ENCODE measurements at places on chromosomes 1 and 21.
A peak's percentile ranks its signal among the peaks of the same experiment; 100 is the strongest.

- no peak for DNase-seq
Observed at GRCh38 chr21:37593015-37593414, 226.4 kb downstream of the DYRK1A start.

- no peak for DNase-seq
Observed at GRCh38 chr1:214014730-214015129, 27.0 kb downstream of the PROX1 start.

DNA sequence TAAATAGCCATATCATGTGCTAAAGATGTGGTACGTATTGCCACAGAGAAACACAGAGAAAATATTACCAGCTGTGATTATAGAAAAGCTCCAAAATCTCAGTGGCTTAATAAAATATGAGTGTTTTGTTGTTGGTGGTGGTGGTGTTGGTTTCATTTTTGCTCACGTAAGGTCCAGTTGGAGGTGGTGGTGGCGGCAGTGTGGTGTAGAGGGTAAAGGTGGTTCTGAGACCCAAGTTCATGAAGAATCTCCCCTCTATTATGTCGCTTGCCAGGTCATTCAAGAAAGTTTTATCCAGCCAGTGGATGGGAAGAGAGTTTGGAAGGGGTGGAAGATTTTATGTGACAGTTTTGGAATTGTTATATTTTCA lies 217.6 kb upstream of the SAMSN1 start:
- no peak for DNase-seq

DNA sequence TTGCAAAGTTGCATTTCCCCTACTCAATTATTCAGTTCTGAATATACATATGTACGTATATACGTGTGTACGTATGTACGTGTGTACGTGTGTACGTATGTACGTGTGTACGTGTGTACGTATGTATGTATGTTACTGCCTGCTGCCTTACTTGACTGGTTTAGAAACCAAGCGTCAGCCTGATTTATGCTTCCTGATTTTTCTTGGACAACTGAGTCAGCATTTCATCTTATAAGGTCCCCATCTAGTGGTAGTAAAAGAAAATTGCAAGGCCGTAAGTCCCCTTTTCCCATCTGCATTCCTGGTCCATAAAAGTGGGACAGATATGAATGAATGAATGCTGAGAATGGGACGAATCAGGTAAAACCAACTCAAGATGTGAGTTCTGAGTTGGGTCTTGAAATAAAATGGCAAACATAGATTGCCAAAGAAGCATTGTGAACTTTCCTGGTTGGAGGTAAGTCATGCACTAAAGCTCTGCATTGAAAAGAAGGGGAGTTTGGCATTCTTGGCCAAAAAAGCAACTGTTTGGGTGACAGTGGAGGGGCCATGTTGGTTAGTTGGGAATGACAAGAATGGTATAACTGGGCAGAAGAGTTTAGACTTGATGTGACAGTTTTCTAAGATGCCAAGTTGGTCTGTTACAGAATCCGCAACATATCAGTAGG lies 76.4 kb upstream of the DNAH14 start:
- DNase-seq = peak; percentile 34

- DNase-seq = no peak
Observed at GRCh38 chr1:22107126-22107525, 35.8 kb downstream of the WNT4 start.

GRCh38 chr1:210764536-210764935 lies 369.4 kb downstream of the KCNH1 start:
- no peak for DNase-seq

DNA sequence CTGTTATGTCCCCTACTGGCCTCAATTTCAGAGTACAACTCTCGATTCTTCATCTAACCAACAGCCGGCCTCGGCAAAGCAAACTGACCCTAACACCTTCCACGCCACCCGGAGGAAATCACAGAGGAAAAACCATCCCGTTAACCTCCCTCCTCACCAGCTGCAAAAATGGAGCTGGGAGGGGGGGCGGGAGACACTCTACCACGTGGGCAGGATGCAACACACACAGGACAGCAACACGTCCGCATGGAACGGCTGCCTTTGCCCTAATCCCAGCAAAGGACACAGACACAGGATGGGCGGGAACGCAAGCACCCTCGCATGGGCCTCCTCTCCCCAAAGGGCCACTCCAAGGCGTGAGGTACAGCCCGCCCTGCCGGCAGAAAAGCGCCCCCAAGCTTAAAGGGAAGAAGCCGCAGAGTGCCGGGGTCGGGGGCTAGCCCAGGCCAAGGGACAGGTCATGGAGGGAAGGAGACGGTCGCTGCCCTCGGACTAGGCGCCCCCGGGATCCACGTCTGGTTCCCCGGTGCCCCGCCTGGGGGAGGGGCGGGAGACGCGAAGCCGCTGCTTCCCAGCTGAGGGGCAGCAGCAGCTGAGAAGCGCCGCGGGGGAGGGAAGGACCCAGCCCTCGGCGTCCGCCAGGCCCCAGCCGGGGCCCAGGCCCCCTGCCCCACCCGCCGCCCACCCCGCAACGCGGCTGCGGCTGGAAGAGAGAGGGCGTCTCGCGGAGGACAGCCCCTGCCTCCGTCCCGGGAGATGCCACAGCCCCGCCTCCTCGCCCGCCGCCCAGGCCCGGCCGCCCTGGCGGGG lies 590 bp downstream of the FOXJ3 start:
- DNase-seq = peak; percentile 67

GRCh38 chr1:183490932-183491331 lies 18.6 kb downstream of the SMG7 start:
- no peak for DNase-seq

- no peak for DNase-seq
Observed at GRCh38 chr1:41647221-41648135, 163.0 kb upstream of the EDN2 start.

DNA sequence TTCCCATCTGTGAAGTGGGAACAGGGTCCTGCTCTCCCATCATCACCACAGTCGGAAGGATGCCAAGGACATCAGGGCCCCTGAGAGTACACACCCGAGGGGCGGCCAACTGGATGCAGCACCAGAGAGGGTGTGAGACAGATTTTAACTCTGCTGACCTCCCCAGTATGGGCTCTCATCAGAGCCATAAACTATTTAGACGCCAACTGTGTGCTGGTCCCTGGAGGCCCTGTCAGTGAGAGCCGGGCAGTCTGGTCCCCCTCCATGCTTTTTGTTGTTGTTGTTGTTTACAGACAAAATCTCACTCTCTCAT lies 1.7 kb downstream of the FGR start:
- no peak for DNase-seq

DNA sequence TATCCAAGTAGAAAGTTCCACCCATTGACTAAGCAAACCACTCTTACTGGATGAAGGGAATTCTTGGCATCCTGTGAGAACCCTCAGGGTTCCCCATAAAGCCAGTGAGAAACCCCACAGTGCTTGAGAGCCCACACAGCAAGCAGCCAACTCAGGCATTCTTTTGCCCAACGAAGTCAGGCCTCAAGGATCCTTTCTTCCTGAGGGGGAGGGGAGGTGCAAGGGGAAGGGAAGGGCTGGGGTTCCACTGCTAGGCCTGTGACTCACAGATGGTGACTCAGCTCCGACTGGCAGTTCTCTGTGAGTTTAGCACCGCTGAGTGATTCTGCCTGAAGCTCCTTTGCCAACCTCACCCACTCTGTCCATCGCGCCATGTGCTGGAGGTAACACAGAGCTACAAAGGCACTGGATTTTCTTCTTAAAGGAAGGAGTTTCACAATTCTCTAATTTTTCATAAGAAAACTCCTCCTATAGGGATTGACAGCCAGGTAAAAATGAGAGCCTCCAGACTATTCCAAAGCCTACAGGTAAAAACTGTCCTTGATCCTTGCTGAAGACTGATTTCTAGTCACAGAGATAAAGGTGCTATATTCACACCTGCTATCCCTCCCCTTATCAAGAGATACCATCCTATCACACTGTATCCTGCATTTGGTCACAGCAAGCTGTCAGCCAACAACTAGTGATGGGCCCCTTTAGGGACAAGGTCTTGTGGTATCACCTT lies 4.8 kb downstream of the ENO1 start:
- no peak for DNase-seq

- peak; percentile 4 for DNase-seq
Observed at GRCh38 chr1:77543822-77544448, 138.5 kb downstream of the ZZZ3 start.

DNA sequence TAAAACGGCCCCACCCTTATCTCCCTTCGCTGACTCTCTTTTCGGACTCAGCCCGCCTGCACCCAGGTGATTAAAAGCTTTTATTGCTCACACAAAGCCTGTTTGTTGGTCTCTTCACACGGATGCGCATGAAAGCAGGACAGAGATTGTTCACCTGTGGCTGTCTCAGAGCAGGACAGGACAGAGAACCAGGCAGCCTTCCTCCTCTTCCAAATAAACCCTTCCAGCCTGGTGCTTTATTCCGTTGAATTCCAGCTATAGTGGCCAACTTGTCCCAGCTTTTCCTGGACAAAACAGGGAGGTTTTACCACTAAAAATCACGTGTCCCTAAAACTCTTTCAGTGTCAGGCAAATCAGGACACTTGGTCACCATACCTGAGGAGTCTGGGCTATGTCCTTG lies 9.5 kb upstream of the DMRTB1 start:
- no peak for DNase-seq

DNA sequence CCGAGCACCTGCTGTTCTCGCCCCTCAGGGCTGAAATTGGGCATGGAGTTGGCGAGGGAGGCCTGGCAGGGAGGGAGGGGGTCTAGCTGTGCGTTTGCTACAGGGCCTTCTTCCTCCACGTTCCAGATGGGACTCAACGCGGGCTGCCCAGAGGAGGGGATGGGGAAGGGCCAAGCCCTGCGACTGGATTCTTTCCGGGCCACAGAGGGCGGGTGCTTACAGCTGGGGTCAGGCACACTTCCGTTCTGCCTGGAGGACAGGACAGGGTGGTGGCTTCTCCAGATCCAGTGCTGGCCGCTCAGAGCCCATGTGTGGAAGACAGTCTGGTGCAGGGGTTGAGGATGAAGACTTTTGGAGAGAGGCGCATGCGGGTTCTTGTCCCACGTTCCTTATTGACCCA lies 90.0 kb downstream of the EDEM3 start:
- DNase-seq = no peak

- no peak for DNase-seq
Observed at GRCh38 chr1:5976726-5977493, 15.3 kb downstream of the NPHP4 start.

GRCh38 chr1:161722406-161722805 lies 1.1 kb downstream of the FCRLB start:
- DNase-seq = no peak

- DNase-seq = peak; percentile 87
Observed at GRCh38 chr1:156489166-156489934, 11.2 kb downstream of the MEF2D start.

Data from NCI-H526 treated with DMSO at 0.1 percent for 48 hours (cell line).